PC-3 (cell line): ENCODE measurements at places on chromosomes 16 and 17.

DNA sequence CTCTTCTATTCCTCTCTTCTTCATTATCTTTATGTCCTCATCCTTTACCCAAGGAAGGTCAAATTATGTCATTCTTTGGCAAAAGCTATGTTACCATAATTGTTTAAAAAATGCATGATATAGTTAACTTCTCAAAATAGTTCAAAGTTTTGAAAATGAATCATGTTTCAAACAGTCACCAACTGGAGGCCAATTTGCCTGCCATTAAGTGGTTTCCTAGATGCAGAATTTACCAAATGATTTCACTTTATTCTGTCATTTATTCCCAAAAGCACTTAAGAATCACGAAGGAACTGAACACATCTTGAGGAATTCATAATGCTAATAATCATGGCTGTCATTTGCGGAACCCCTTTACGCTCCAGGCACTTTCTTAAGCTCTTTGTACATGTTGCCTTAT lies 190.9 kb upstream of the CDH11 start:
- DNase-seq = no peak

DNA sequence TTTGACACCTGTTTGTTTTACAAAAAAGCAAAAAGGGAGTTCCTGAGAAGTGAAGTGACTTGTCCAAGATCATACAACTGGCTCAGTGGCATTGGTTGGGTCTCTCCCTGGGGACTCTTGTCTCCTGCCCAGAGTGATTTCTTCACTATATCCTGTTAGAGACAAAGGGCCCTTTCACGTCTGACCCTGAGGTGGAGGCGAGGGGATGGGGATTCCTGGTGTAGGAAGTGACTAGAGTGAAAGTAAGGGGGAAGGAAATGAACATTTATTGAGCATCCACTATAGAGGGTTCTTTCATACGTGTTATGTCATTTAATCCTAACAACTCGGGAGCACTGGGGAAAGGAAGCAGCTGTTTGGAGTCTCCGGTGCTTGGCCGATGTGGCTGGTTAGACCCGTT lies 9.0 kb downstream of the ITGB3 start:
- DNase-seq = no peak

DNA sequence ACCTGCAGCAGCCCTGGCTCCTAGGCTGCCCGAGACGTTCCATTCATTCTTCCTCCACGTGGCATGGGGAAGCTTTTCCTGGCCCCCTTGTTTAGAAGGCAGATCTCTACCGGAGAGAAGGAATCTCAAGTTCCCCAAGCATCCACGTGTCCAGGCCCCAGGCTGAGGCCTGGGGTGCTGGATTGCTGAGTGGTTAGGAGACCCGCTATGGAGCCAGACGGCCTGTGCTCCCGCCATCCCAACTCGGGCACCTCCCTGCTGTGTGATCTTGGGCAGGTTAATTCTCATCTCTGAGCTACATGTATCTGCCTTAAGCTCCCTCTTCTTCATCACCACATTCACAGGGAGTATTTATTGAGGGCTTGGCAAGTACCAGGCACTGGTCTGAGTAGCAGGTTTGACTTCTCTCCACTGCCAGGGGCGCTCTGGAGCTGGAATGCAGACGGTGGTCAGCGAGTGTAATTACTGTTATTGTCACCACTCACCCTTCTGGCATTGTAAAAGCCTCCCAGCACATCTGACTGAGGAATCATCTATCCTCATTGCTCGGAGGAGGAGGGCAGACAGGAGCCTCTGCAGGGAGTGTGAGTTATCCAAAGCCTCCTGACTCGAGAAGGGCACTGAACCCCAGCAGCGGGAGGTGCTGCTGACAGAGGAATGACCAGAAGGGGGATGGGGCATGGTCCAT lies 1.1 kb upstream of the ADGRG1 start:
- DNase-seq = peak; percentile 91

DNA sequence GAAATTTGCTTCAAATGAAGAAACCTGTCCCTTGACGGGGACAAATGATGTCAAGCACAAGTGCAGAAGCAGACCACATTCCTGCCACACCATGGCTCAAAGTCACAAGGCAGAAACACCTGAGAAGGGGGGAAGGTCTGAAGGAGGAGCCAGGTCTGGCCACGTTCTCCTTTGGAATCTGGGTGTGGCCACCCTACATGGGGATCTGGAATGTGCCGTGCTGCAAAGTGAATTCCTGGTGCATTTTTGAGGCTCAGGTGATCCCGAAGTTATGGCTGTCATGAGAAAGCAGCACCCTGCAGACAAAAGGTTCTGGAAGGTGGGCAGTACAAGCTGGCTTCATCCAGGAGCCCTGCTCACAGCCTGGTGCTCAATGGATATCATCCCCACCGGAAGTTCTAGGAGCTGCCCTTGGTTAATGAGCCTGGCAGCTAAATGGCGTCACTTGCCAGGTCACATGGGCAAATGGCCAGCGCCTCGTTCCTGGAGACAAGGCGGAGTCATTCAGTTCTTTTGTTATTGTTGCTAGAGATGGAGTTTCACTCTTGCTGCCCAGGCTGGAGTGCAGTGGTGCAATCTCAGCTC lies 20.1 kb upstream of the ADCY9 start:
- DNase-seq = peak; percentile 71

DNA sequence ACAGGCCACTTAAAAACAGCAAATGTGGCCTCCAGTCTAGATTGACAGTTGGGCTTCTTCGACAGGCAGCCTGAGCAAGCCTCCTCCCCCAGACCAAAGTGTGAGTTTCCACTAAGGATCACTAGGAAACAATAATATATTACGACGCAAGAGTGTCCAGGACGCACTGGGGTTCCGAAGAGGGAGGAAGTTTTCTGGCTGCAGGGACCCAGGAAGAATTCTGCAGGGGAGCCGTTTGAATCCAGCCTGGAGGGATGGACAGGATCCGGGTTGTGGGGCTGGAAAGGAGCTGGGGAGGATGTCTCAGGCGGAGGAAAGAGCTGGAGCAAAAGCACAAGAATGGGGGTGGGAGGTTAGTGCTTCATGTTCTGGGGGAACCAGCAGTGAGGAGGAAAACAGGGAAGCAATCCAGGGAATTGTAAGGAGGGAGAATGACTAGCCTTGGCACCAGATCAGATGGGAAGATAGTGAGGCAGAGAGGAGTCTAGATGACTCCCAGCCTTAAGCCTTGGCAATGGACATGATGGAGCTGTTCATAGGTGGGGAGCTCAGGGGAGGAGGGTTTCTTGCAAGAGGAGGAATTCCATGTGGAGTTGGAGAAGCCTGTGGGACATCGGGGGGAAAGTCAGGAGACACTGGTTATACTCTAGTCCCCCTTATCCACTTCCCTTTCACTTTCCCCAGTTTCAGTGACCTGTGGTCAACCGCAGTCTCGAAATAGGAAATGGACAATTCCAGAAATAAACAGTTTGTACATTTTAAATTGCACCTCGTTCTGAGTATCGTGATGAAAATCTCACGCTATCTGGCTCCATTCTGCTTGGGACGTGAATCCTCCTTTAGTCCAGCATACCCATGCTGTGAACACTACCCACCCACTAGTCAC lies 26.6 kb downstream of the NGFR start:
- DNase-seq = no peak

DNA sequence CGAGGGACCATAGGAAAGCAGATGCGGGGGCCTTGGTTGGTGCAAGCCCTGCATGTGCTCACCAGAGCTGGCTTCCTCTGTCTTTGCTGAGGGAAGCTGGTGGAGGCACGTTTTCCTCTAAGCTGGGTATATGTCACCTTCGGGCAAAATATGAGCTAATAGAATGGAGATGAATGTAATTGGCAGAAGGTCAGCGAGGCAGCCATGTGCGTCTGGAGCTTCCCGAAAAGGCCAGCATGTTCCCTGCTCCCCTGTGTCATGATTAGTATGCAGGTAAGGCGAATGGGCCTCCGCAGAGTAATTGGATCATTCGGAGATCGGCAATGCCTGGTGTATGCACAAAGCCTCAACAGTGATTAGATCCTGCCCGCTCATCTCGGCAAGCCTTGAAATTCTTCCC lies 806.2 kb upstream of the EEF2KMT start:
- DNase-seq = no peak

DNA sequence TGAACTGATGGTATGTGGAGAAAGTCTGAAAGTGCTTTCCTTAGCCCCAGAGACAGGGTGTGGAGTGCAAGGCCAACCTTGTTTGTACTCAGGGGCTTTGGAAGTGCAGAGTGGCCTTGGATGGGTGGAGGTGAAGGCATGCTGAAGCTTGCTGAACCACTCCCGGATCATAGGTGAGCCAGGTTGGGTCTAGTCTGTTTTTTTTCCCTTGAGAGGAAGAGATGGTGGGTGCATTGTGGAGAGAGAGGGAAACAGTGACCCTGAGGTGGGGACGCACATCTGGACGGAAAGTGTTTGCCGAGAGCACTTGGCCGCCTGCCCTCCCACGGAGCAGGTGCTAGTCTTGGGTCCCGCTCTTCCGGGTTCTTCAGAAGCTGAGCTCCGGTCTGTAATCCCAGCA lies 12.5 kb downstream of the ABAT start:
- DNase-seq = no peak

DNA sequence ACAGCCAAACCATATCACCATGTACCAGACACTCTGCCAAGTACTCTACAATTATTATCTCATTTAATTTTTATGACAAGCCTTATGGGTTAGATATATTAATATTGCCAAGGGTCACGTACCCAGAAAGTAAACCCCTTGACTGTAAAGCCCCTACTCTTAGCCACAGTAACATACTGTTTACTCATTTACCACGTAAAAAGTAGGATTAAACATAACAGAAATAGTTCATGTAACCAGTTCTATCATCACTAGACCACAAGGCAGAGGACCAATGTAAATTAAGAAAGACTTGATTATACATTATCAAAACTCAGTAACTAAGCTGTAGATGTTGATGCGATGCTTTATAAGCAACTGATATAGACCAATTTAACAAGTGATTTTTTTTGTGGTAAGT lies 101.5 kb upstream of the CNTNAP4 start:
- DNase-seq = no peak

DNA sequence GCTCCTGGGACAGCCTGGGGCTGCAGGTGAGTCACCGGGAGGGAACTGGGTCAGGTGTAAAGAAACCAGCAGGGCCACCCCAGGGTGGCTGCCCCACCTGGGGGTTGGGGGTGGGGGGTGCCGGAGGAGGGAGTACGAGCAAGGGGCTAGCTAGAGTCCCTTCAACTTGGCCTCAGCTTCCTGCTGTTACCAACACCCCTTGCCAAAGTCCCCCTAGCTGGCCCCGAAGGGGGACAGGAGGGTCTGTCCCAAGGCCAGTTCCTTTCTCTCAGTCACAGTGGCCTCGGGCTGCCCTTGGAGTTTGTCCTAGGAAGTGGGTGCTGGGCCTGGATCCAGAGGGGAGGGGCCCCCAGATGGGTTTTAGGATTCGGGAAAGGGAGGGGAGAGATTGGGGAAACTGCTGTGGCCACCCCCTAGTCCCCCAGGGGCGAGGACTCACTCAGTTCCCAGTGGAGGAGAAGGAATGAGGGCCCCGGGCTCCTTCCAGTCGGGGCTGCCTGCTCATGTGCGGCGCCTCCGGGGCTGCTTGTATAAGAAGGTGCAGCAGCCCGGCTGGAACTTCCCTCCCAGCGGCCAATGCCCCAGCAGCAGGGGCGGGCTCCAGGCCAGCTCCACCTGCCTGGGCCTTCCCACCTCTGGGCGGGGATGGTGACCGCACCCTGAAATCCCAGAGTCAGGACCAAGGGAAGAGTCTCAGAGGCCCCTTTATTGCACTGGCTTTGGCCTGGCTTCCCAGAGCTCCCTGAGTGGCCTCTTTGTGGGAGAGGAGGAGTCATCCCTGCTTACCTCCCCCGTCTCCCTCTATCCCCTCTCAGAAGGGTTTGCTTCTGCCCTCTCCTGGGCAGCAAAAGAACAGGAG lies 7.3 kb downstream of the ARHGAP27 start:
- DNase-seq = peak; percentile 99

GRCh38 chr17:76633628-76634328 lies 9.8 kb downstream of the ST6GALNAC1 start:
- no peak for DNase-seq

GRCh38 chr17:74605361-74605760 lies 13.3 kb upstream of the CD300LD start:
- DNase-seq = peak; percentile 85

GRCh38 chr17:14940108-14940937 lies 324.8 kb downstream of the PMP22 start:
- no peak for DNase-seq

GRCh38 chr16:19210280-19210924 lies 42.4 kb downstream of the SYT17 start:
- DNase-seq = peak; percentile 68

DNA sequence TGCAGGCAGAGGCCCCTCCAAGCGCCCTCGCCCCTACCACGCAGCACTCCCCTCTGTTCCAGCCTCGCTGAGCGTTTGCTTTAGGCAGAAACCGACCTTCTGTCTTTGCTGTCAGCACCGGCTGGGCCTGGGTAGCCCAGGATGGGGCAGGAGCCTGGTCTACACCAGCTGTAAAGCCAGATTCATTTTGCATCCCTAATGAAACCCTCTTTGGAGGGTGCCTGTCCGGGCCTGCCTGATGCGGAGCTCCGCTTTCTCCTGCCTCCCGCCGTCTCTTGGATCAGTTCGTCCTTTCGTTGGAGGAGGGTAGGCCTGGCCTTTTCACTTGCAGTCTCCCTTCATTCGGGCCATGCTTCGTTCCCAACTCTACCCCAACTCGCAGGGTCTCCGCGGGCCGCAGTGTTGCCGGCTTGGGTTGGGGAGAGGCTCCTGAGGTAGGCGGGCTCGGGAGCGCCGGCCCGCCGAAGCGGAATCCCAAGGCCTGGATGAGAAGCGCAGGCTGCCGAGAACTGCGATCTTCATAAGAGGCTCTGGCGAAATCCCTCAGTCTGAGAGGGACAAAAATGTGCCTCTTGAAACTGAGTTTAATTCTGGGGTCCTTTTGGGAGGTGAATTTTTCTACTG lies 4.8 kb upstream of the HOXB8 start:
- DNase-seq = no peak

DNA sequence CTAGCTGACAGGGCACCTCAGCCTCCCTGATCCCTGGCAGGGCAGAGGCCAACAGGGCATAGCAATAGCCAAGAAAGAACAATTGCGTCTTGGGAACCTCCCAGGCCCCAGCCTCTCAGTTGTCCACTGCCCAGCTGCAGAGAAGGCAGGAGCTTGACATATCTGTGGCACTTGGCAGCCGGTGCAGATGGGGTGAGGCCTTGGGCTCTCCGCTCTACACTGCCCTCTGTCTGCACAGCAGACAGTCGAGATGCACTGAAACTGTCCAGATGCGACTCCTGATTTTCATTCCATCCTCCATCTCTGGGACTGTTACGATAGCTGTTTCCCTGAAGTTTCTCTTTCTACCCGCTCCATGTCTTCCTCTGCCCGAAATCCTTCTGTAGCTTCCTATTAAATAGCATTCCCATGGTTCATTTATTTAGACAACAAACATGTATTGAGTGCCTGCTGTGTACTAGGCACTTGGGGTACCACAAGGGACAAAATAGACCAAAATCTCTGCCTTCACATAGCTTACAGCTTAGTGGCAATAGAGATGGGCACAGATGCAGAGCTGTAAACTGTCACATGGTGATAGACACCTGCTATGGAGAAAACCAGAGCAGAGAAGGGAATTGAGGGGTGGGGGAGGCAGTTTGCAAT lies 3.3 kb downstream of the POLR3E start:
- DNase-seq = peak; percentile 57

GRCh38 chr16:82643936-82644630 lies 17.3 kb downstream of the CDH13 start:
- DNase-seq = no peak

GRCh38 chr17:79829004-79829403 lies 10.2 kb downstream of the CBX4 start:
- DNase-seq = no peak

GRCh38 chr17:81693509-81694210 lies 9.5 kb upstream of the MRPL12 start:
- no peak for DNase-seq

GRCh38 chr17:20302246-20302917 lies 165.0 kb downstream of the LGALS9B start:
- DNase-seq = no peak
